ENCODE measurements at places on chromosomes 1 and 21.

DNA sequence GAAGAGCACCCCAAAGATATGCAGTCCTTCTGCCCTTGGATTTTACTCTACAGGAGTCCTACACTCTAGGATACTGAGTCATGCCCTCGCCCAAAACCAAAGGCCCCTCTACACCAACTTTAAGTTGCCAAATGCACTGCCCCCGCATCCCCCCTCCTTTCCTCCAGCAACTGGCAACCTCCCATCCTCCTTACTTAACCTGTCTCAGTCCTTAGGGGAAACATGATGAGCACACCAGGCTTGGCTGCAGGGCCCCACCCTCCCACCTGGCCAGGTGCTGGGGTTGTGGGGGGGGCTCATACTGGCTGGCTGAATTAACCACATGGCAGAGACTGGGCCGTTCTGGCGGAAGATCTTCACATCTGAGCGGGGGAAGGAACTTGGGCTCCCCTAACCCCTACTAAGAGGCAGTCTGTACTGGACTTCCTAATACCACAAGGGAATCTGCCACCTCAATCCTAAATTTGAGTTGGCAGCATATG, 1.2 kb downstream of the HDGF start:
- no peaks in the 10 kb centered on the region for H3K36me3 ChIP-seq
- no peaks in the 10 kb centered on the region for H3K27me3 ChIP-seq
- peak overlapping the region; percentile 97 for H3K4me3 ChIP-seq
- H3K4me1 ChIP-seq = peaks cover 49% of the 10 kb centered on the region

GRCh38 chr1:234067581-234068337, 163.3 kb downstream of the SLC35F3 start:
- no peaks in the 10 kb centered on the region for H3K36me3 ChIP-seq
- no peak for DNase-seq
- H3K4me3 ChIP-seq = no peak overlapping the region
- no peak overlapping the region for H3K27ac ChIP-seq

GRCh38 chr1:201560328-201561194, 21.6 kb downstream of the NAV1 start:
- H3K4me1 ChIP-seq = peaks cover 25% of the 10 kb centered on the region
- no peak overlapping the region for H3K27ac ChIP-seq
- no peak overlapping the region for H3K4me3 ChIP-seq
- no peaks in the 10 kb centered on the region for H3K36me3 ChIP-seq
- no peak for DNase-seq

DNA sequence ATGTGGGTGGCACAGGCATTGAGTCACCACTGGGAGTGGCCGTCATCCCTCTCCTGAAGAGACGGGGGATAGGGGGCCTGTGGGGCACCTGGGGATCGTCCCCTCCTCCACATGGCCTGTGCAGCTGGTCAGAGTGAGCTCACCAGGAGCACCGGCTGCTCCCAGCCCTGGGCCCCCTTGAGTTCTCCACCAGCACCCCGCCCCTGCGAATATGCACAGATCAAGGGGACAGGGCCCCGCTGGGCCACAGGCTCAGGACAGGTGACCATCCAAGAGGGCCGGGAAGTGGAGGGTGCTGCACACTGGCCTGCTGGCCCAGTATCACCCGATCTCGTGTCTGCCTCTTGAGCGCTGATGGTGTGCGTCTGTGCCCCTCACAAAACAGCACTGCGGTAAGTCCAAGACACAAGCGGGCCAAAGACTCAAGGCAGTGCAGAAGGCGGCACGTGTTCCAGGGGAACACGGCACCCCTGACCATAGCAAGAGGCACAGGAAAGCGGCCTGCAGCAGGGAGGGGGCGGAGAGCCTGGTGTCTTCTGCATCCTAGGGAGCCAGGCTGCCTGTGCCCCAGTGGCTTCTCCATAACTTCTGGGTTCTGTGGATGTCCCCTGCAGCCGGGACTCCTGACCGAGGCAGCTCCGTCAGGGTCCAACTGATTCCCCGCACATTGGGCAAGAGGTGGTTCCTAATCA, 18.1 kb upstream of the TSPEAR start:
- H3K4me3 ChIP-seq = no peak overlapping the region
- H3K4me1 ChIP-seq = no peaks in the 10 kb centered on the region
- no peak overlapping the region for H3K27ac ChIP-seq

- no peak overlapping the region for H3K27ac ChIP-seq
- no peak for DNase-seq
- H3K27me3 ChIP-seq = no peaks in the 10 kb centered on the region
- no peak overlapping the region for H3K4me3 ChIP-seq
- H3K36me3 ChIP-seq = no peaks in the 10 kb centered on the region
- no peaks in the 10 kb centered on the region for H3K4me1 ChIP-seq
Measured at GRCh38 chr1:234395297-234395696, 22.0 kb downstream of the COA6 start.

GRCh38 chr1:95058974-95059373, 13.8 kb downstream of the ALG14 start:
- no peaks in the 10 kb centered on the region for H3K4me1 ChIP-seq
- no peak for DNase-seq
- H3K36me3 ChIP-seq = peaks cover 27% of the 10 kb centered on the region

GRCh38 chr1:12617511-12617900, 504 bp downstream of the DHRS3 start:
- H3K4me3 ChIP-seq = peak overlapping the region; percentile 74
- H3K27ac ChIP-seq = peak overlapping the region; percentile 96
- H3K4me1 ChIP-seq = peaks cover 52% of the 10 kb centered on the region

- peaks cover 34% of the 10 kb centered on the region for H3K36me3 ChIP-seq
- H3K4me1 ChIP-seq = peaks cover 12% of the 10 kb centered on the region
Measured at GRCh38 chr1:24643363-24644099, 429 bp downstream of the SRRM1 start.

GRCh38 chr1:72075425-72075824, 206.9 kb downstream of the NEGR1 start:
- no peak overlapping the region for H3K27ac ChIP-seq
- DNase-seq = no peak
- H3K4me1 ChIP-seq = no peaks in the 10 kb centered on the region
- H3K36me3 ChIP-seq = no peaks in the 10 kb centered on the region

DNA sequence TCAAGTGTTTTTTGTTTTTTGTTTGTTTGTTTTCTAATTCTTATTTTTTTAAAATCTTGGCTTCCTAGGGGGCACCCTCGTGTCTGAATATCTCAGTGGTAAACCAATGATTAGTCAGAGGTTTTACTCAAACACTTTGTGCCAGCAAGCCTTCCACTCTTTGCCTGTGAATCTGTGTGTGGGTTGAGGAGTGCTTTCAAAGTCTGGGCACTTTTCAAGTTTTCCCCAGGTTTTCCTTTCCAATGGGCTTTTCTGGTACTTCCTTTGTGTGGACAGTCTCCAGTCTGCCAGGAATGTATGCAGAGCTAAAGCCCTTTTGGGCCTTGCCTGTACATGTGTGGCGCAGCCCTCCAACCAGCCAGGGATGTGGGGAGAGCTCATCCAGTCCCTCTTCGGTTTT, 9.7 kb upstream of the PPIE start:
- no peak overlapping the region for H3K4me3 ChIP-seq
- H3K36me3 ChIP-seq = no peaks in the 10 kb centered on the region
- no peaks in the 10 kb centered on the region for H3K4me1 ChIP-seq
- no peak overlapping the region for H3K27ac ChIP-seq
- no peak for DNase-seq

DNA sequence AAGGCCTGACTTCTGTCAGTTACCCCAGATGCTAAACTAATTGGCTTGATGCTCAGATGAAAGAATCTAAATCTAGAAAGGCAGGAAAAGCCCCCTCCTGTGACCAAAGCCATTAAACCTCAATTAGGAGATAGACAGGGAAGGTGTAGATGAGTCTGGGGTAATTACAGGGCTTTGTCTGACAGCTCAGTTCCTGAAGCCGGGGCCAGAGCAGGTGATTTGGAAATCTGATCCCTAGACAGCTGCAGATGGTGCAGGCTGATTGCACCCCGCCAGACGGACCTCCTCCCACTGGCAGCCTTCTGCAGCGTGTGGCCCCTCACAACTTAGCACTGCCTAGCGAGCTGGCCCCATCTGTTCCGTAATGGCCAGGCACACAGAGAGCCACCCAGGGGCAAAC, 395.1 kb downstream of the HLX start:
- no peak overlapping the region for H3K4me3 ChIP-seq
- no peak for DNase-seq
- H3K4me1 ChIP-seq = no peaks in the 10 kb centered on the region
- H3K27me3 ChIP-seq = no peaks in the 10 kb centered on the region
- H3K36me3 ChIP-seq = no peaks in the 10 kb centered on the region

GRCh38 chr1:114286179-114286578, 132.5 kb upstream of the SYT6 start:
- H3K27me3 ChIP-seq = no peaks in the 10 kb centered on the region
- H3K27ac ChIP-seq = no peak overlapping the region
- DNase-seq = no peak

DNA sequence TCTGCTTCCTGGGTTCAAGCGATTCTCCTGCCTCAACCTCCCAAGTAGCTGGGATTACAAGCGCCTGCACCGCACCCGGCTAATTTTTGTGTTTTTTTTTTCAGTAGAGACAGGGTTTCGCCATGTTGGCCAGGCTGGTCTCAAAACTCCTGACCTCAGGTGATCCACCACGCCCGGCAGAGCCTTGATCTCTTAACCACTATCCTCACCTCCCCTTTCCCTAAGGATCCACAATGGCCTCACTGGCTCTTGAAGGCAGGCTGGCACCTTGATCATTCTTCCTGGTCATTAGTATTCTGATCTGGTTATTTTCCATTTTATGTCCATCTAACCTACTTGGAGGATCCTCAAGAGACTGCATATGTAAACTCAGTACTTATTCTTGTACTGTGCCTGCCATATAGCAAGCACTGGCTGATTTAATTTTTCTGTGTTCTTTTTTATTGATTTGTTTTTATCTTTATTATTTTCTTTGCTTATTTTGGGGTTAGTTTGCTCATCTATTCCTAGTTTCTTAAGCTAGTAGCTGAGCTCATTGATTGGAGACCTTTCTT, 6.3 kb downstream of the RCC1 start:
- H3K36me3 ChIP-seq = peaks cover 22% of the 10 kb centered on the region
- H3K27me3 ChIP-seq = no peaks in the 10 kb centered on the region
- H3K4me1 ChIP-seq = peaks cover 13% of the 10 kb centered on the region
- no peak overlapping the region for H3K27ac ChIP-seq
- peak overlapping the region; percentile 8 for H3K4me3 ChIP-seq

DNA sequence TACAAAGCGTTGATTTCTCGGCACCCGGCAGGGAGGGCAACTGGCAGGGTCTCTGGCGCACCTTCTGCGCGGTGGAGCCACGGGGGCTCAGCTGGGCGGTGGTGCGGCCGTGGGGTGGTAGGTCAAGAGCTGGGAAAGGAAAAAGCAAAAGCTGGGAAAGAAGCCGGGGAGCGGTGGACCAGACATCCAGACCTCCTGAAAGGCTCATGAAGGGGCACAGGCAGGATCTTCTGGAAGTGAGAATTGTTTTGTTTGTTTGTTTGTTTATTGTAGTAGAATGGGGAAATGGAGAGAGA, 7.2 kb upstream of the RNU1-1 start:
- no peaks in the 10 kb centered on the region for H3K4me1 ChIP-seq
- H3K36me3 ChIP-seq = no peaks in the 10 kb centered on the region
- no peak for DNase-seq
- no peak overlapping the region for H3K4me3 ChIP-seq

- no peak overlapping the region for H3K4me3 ChIP-seq
- no peak for DNase-seq
- H3K27ac ChIP-seq = no peak overlapping the region
- H3K36me3 ChIP-seq = no peaks in the 10 kb centered on the region
- H3K4me1 ChIP-seq = no peaks in the 10 kb centered on the region
Measured at GRCh38 chr1:29956349-29957030, 720.2 kb downstream of the PTPRU start.

DNA sequence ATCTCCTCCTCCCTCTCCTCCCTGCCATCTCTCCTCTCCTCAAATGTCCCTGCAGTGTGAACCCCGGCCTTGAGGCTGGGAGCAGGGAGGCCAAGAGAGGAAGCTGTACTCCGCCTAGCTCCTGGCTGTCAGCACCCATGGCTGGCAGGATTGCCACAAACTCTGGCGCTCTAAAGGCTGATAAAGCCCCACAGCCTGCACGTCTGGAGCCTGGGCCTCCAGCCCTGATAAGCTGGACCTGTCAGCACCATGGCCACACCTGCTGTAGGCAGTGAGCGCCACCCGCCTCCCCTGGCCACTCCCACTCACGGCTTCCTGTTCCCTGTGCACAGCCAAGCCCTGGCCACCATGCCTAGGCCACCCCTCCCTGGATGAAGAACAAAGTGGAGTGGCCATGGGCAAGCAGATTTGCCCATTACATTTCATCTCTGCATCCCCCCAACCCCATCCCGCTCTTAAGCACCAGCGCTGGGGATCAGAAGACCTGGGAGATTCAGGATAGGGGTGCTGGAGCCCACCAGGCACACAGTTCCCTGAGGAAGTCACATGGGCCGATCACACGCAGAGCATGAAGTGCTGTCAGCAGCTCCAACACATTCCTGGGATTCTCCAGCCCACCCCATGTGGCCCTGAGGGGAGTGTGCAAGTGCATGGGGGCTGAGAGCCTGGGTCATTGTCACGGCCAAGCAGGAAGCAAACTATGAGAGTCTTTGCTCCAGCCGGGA, 24.2 kb upstream of the NPPB start:
- no peaks in the 10 kb centered on the region for H3K36me3 ChIP-seq
- no peak overlapping the region for H3K27ac ChIP-seq
- H3K4me1 ChIP-seq = no peaks in the 10 kb centered on the region
- no peaks in the 10 kb centered on the region for H3K27me3 ChIP-seq
- no peak for DNase-seq

- no peaks in the 10 kb centered on the region for H3K36me3 ChIP-seq
- no peaks in the 10 kb centered on the region for H3K4me1 ChIP-seq
- peak overlapping the region; percentile 53 for H3K27ac ChIP-seq
Measured at GRCh38 chr21:39869141-39869818, 2.0 kb downstream of the PCP4 start.

DNA sequence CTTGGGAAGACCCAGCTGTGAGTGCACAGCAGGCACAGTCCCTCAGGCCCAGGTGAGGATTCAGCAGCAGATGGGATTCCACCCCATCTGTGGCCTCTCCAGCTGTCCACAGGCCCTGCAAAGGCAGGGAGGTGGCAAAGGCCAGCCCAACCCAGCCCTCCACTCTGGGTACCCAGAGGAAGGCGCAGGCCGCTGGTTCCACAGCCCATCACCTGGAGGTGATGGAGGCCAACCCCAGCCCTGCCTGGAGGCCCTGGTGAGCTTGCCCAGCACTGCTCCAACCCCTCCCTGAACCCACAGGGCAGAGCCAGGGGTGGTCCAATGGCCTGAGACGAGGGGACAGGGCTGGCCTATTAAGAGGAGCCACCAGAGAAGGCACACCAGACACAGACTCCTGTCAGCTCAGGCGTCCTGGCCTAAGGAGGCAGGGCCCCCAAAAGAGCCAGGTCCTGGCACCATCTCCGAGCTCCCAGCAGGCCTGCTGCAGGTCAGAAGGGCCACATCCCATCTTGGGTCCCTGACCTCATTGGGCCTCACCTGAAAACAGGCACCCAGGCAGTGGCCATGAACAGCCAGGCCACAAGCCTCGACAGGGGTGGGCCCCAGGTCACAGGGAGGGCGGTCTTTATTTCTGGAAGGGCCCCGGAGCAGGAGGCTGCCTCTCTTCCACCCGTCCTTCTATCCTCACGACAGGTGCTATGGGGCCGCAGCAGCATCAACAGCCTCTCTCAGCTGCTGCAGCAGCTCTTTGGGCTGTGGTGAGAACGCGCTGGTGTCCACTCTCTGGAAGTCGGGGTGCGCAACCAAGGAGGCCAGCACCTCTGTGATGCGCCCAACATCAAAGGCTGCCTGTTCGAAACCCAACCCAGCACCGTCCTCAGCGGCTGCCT, 3.2 kb downstream of the JMJD4 start:
- H3K27ac ChIP-seq = no peak overlapping the region
- H3K4me3 ChIP-seq = no peak overlapping the region
- peaks cover 47% of the 10 kb centered on the region for H3K4me1 ChIP-seq
- DNase-seq = no peak
- H3K27me3 ChIP-seq = no peaks in the 10 kb centered on the region

GRCh38 chr21:37758982-37759381, 157.3 kb downstream of the KCNJ6 start:
- no peak overlapping the region for H3K27ac ChIP-seq
- no peak overlapping the region for H3K4me3 ChIP-seq
- H3K36me3 ChIP-seq = no peaks in the 10 kb centered on the region
- DNase-seq = no peak

Measured in esophagus squamous epithelium (tissue), 5 donors.